Amniotic stem cell (primary cell): ENCODE measurements at places on chromosomes 2 and 18.
A peak's percentile ranks its signal among the peaks of the same experiment; 100 is the strongest.

DNA sequence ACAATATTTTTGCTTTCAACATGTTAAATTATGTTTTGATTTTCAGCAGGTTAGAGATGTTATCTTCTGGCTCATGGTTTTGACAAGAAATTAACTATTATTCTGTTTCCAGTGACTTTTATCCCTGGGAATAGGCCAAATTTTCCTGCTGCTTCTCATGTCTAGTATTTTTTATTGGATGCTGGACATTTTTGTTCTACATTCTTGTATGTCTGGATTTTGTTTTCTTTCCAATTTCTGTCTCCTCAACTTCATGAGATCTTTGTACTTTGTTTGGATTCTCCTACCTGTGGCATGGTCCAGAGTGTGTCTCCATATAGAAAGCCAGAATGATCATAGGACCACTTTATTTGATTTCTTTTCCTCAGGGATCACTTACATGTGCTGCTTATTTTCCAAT is 33.1 kb upstream of the MYO1B start:
- DNase-seq, result no peak

DNA sequence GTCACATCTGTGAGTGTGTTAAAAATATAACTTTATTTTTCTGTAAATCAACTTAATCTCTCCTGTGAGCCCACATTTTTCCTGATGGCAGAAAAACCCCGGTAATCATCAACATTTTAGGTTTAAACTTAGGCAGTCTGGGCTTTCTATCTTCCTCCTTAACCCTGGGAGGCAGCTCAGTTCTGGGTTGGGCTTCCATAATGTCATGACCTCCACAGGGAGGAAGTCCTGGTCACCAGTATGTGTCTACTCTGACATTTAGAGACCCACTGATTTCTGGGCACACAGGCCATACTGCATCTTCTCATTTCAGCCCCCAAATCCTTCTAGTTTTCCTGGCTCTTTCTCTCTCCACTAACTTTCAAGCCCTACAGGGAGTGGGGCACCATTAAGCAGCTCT is 181.2 kb downstream of the DYSF start:
- DNase-seq, result no peak

- peak; percentile 9 for DNase-seq
Measured at GRCh38 chr2:219253753-219254589, at the start of gene TUBA4A. TUBA4A (minus strand) TSS chr2:219253918; CDS start chr2:219253858, 60 bp downstream.

DNA sequence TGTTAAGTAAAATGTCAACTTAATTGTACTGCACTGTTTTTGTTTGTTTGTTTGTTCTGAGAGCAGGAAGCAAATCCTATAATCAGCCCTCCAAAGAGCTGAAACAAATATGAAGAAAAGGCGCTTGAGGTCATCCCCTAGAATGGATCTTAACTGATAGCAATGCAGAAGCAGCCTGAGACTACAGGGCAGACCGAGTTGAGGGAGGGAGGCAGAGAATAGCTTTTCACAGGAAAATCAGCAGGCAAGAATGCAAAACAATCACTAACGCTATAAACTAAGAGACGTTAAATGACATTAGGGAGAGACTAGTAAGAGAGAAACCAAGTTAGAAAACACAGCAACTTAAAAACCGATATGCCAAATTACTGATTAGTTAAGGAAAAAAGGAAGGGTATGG is 37.2 kb downstream of the GALNT1 start:
- no peak for DNase-seq

DNA sequence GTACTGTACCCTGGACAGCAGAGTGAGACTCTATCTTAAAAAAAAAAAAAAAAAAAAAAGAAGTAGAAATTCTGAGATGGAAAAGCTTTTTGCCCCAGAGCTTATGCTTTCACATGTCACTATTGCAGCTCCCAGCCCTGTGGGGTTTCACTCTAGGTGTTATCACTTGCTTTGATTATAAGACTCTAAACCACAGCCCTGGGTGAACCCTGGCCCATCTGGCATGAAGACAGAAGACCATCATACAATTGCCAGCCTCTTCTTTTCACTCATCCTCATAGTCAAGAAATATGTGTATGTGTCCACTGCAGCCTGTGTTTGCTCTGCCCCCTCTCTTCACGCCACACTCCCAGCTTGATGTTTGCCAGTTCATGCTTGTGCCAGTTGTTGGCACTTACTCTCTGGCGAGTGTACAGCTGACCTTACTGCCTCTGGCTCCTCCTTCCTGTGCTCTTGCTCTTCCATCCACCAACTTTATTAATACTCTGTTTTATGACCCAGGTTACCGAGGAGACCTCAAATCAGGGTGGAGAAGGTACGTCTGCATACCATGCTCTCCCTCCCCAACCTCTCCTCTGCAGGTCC is 136.7 kb upstream of the NCK2 start:
- DNase-seq, result no peak

GRCh38 chr2:190547886-190548285 is 13.4 kb upstream of the NEMP2 start:
- no peak for DNase-seq

DNA sequence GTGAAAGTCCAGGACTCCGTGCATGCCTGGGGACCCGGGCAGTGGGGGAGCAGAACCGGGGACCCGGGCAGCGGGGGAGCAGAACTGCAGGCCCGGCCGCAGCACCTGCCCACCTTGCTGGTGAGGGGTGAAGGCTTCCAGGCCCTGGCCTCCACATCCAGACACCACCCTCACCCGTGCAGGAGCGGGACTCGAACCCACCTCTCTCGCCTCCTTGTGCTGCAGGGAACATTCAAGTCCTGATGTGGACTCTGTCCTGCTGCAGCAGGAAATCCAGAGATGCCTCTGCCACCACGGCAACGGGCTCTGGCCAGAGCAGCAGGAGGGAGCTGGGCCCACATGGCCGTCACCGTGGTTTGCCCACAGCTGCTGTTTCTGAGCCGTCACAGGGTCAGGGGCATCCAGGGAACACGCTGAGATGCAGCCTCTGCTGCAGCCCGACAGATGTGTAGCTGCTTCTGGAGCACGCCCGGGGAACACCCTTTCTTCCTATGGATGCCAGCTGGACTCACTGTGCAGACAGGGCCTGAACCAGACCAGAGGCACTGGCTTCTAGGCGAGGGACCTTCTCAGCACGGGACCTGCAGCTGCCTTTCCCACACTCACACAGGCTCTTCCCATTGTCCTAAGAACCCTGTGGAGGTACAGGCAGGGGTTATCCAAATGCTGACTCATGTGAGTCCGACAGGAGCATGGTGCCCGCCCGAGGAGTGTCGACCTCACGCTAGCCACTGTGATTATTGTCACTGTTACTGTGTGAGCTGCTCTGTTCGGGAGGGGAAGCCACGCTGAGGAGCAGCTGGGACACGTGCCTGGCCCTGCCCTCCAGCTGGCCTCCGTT is 89.2 kb upstream of the CTDP1 start:
- DNase-seq, result no peak

DNA sequence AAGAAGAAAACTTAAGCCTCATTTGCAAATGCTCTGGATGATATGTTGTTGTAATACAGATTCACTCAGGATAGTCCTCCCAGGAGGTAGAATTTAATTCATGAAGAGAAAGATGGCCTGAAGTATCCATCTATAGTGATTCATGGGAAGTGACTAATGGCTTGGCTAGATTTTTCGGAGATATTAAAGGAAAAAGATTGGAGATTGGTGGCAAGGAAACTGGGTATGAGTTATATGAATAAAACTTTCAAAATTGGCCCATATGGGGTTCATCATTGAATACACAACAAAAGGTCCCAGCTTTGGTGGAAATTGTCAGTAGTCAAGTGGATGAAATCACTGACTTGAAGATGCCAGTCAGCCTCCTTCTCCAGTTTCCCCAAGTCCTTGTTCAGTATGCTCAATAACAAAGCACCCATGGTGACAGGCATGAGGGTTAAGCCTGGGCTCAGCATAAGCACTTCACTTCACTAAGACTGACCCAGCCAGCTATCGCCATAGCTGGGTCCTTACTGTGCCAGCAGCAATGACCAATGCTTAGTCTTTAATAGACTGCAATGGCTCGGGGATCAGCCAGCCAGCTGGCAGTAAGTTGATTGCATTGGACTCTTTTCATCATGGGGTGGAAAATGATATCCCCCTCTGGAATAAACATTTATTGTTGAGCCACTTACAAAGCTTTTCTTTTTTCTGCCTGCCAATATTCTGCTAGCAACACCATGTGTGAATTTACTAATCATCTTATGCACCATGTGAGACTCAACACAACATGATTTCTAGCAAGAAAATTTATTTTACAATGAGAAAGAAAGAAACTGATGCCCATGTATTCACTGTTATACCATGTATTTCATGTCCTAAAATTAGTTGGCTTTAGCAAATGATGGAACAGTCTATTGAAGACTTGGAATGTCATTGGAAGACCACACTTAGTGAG is 176.6 kb upstream of the TACR1 start:
- DNase-seq, result no peak

- no peak for DNase-seq
Measured at GRCh38 chr2:100268986-100269385, 53.3 kb downstream of the LONRF2 start.

DNA sequence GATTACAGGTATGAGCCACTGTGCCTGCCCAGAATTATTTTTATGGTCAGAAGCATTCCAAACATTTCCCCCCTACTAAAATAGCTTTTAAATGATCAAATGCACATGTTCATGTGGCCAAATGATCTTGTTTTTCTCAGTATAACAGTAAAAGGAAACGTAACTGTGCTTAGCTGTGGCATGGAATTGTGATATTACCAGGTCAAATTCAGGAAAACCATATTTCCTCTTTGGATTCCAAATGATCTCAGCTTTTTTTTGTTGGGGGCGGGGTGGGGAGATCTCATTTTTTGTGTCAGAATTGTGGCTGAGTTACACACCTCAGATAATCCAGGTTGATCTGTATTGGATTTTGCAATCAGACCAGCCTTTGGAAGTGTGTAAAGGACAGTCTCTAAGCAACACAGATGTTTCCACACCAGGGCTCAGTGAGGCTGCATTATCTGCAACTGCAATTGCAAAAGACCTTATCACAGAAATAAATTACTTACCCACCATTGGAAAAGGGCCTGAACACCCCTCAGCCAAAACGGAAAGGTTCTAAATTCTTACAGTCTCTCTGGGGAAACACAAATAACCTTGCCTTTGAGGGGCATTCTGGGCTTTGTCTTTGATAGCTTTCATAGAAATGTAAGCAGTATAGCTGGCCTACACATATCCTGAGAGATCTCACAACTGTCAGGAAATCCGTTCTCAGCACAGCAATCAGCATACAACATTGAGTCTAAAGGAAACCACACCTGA is 8.4 kb downstream of the CASP10 start:
- no peak for DNase-seq

GRCh38 chr2:25168256-25169072 is at the start of gene POMC:
POMC (minus strand) TSS chr2:25168580; CDS start chr2:25164772, 3,808 bp downstream.
- DNase-seq, result no peak

DNA sequence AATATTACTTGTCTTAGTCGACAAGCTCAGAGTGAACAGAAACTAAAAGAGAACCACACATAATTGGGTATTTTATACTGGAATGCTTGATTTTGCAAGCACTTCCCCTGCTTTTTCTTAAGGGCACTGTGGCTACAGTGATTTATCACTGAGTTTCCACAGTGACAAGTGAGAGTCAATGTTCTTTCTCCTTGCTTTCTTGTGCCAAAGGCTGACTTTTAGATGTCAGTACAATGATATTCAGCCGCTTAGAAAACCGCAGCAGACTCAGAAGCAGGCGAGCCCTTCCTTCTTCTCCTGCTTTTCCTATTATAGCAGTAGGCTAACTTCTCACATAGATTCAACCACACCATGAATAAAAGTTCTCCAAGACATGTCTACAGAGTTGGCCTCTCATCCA is 1603.6 kb upstream of the NXPH2 start:
- no peak for DNase-seq

DNA sequence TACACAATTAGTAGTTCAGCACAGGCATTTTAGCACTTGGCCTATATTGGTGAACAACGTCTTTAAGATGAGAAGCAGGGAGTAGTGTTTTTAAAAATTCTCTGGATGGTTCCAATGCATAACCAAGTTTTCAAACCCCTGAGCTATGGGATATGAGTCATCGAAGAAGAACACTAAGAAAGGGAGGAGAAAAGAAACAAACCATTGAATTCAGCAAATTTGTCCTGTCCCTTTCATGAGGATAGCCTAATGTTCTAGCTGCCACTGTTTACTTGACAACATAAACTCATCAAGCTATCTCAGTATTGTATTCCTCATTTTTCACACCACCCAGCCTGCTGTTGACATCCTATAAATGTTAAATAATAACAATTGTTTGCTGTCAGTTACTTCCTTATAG is 158.0 kb downstream of the BARD1 start:
- no peak for DNase-seq

DNA sequence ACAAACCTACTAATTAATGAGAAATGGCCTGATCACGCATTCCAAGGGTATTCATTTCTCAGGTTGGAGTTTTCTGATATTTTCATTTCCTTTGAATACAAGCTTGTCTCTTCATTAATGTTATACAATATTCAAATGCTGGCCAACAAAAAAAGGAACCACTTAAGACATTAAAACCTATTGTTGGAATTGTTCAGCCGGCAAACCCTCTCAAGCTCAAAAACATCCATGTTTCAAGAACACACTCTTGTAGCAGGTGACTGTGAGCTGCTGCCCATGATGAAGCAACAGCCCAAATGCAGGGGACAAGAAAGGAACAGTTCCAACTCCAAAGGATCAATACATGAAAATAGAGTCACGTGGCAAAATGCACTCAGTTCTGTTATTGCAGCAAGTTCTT is 454.5 kb downstream of the BCL11A start:
- no peak for DNase-seq

- no peak for DNase-seq
Measured at GRCh38 chr2:112242384-112242783, 12.5 kb downstream of the ZC3H8 start.

DNA sequence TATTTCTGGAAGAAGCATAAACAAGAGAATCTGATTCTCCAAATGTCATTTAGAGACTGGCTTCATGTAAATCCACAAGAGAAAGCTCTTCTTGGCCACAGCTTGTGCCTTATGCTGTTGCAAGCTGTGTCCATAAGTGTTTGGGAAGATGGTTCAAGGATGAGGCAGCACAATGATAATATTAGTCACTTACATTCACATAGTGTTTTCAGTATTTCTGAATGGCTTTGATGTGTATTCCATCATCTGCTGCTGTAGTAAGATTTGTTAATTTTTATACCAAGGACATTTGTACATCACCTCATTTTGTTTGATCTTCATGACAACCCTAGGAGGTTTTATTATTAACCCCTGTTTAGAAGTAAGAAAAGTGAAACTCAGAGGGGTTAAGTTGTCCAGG is 29.9 kb downstream of the CREG2 start:
- DNase-seq, result no peak
